ENCODE measurements at places on chromosomes 12 and 14. TPM values are rescaled to one million over a fixed set of nuclear protein-coding genes. Genes with fewer than 3 reads are reported as not detected.

Gene C14orf132
- total RNA-seq: 32.6 TPM

Gene LGR5
- total RNA-seq: under 0.01 TPM

Gene RHNO1
- 49.7 TPM for total RNA-seq

Gene DHH
- 0.41 TPM for total RNA-seq

Gene SPIC
- not detected for total RNA-seq

Gene KRT86
- total RNA-seq: under 0.01 TPM

Gene EXOC3L4
- 0.82 TPM for total RNA-seq

Gene KIF26A
- 13.0 TPM for total RNA-seq

Gene CCDC85C
- total RNA-seq: 9.8 TPM

Gene CD163L1
- total RNA-seq: 5.7 TPM

Gene HOXC9
- total RNA-seq: not detected

Gene MYF5
- not detected for total RNA-seq

Gene FOXN4
- total RNA-seq: under 0.01 TPM

Gene UBE3B
- 15.5 TPM for total RNA-seq

Gene PMEL
- not detected for total RNA-seq

Gene MFAP5
- total RNA-seq: 0.41 TPM

Measured in frontal cortex (tissue), 4 donors.